ENCODE measurements at places on chromosomes 7 and 10. TPM values are rescaled to one million over a fixed set of nuclear protein-coding genes. Genes with fewer than 3 reads are reported as not detected.

Gene ABI1
- 67.5 TPM for total RNA-seq

Gene LRRTM3
- total RNA-seq, result not detected

Gene ARHGAP12
- 39.0 TPM for total RNA-seq

Gene CALHM3
- total RNA-seq, result not detected

Gene BUD31
- total RNA-seq, result 73.4 TPM

Gene ACBD7
- 0.33 TPM for total RNA-seq

GRCh38 chr10:99966306-99966705 lies 43.4 kb downstream of the DNMBP start:
- peaks cover 15% of the 10 kb centered on the region for H3K4me1 ChIP-seq
- H3K27me3 ChIP-seq, result no peaks in the 10 kb centered on the region
- H3K4me3 ChIP-seq, result no peak overlapping the region
- H3K27ac ChIP-seq, result peak overlapping the region; percentile 45
- H3K36me3 ChIP-seq, result peaks cover 18% of the 10 kb centered on the region

GRCh38 chr7:26673271-26673670 lies 191.1 kb downstream of the SKAP2 start:
- H3K36me3 ChIP-seq, result no peaks in the 10 kb centered on the region
- peaks cover 6% of the 10 kb centered on the region for H3K4me1 ChIP-seq
- no peaks in the 10 kb centered on the region for H3K27me3 ChIP-seq
- H3K27ac ChIP-seq, result no peak overlapping the region
- no peak for DNase-seq
- no peak overlapping the region for H3K4me3 ChIP-seq

GRCh38 chr7:12174931-12175330 lies 36.2 kb upstream of the TMEM106B start:
- H3K27me3 ChIP-seq, result no peaks in the 10 kb centered on the region
- no peak overlapping the region for H3K27ac ChIP-seq
- H3K4me1 ChIP-seq, result no peaks in the 10 kb centered on the region
- no peak overlapping the region for H3K4me3 ChIP-seq
- H3K36me3 ChIP-seq, result no peaks in the 10 kb centered on the region

GRCh38 chr10:114869520-114869892 lies 47.9 kb downstream of the FHIP2A start:
- H3K27me3 ChIP-seq, result no peaks in the 10 kb centered on the region
- peaks cover 4% of the 10 kb centered on the region for H3K4me1 ChIP-seq
- H3K4me3 ChIP-seq, result no peak overlapping the region
- H3K36me3 ChIP-seq, result peaks cover 9% of the 10 kb centered on the region
- H3K27ac ChIP-seq, result no peak overlapping the region
- DNase-seq, result no peak

DNA sequence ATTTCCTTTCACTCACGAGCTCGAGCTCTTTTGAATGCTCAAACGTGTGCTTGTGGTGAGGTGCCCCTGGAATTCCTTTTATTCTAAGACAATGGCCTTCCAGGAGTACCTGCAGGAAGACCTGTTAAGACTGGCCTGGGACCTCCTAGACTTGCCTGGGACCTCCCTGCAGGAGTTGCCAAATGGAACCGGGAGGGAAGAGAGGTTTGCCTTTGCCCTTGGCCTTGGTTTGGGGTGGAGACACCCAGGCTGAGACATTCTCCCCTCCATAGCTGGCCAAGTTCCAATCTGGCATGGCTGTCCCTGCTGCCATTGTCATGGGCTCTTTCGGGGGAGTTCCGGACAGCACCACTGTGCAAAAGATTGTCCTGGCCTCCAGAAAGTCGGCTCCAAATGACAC lies 39.7 kb downstream of the DNAJB12 start:
- peaks cover 6% of the 10 kb centered on the region for H3K27me3 ChIP-seq
- H3K36me3 ChIP-seq, result no peaks in the 10 kb centered on the region
- no peak for DNase-seq
- H3K27ac ChIP-seq, result no peak overlapping the region
- no peak overlapping the region for H3K4me3 ChIP-seq

DNA sequence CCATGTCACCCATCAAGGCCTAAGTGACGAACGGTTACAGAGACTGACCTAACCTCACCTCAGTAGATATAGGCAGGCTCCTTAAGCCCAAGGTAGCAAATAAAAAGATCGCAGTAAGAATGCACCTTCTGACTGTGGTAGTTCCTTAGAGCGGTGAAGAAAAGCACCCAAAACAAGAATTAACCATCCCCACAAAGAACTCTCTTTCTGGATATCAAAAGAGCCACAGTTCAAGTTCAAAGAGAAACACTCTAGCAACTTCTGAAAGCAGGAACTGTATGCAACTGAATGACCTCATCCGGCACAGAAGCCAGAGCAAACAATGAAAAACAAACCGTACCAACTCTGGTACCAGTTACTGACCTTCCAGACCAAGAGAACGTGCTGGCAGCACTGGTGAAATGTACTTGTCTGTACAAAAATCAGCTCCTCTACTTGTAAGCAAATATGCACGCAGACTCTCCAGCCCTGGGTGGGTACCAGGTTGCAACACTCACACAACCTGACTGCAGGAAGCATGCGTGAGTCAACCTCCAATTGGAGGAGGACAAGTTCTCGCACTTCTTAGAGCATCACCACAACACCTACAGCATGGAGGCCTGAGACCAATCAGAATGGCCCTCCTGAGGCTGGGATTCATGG lies 202.7 kb downstream of the FAM107B start:
- H3K27me3 ChIP-seq, result peaks cover 7% of the 10 kb centered on the region
- peaks cover 65% of the 10 kb centered on the region for H3K4me1 ChIP-seq
- H3K4me3 ChIP-seq, result peak overlapping the region; percentile 47
- H3K36me3 ChIP-seq, result peaks cover 29% of the 10 kb centered on the region
- DNase-seq, result no peak

DNA sequence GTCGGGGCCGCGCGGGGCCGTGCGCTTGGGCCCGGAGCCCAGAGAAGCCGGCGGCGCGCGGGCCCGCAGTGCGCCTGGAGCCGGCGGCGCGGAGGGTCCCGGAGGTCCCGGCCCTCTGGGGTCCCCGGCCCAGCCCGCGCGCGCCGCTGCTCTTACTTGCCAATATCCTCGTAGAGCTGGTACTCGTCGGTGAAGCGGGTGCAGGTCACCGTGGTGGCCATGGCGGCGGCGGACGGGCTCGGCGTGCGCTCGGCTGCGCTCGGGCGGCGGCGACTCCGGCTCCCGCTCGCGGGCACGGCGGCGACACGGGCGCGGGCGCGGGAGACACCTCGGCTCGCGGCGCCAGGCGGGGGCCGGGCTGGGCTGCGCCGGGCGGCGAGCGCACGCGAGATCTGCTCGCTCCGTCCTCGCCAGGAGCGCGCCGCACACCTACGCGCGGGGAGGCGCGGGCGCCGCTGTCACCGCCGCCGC lies at the start of gene CAMK2B:
TSS of gene CAMK2B (minus strand) at position 394 of the 471 bp plus-strand sequence. CDS start at position 221, 173 bp downstream.
- H3K4me3 ChIP-seq, result peak within 1 kb of the TSS; percentile 91
- H3K4me1 ChIP-seq, result peaks cover 11% of the 10 kb centered on the region
- H3K27me3 ChIP-seq, result peaks cover 19% of the 10 kb centered on the region
- no peaks in the 10 kb centered on the region for H3K36me3 ChIP-seq
- DNase-seq, result no peak
- H3K27ac ChIP-seq, result no peak within 1 kb of the TSS

DNA sequence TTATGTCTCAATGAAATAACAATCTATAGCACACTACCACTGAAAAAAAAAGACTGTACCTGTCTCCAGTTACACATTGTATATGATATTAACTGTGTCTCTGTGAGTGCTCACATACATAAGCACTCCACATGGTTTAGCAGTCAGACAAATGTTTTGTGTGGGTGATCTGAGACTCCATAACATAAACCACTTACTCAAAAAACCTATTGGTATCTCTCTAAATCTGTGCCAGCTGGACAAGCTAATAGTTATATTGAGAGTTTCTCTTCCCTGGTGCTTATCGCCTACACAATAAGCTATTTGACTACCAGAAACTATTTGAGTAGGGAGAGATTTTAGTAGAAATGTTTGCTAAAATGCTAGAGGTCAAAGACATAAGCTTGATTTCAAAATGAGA lies 190.1 kb upstream of the AGR3 start:
- no peaks in the 10 kb centered on the region for H3K4me1 ChIP-seq
- H3K4me3 ChIP-seq, result no peak overlapping the region
- H3K36me3 ChIP-seq, result no peaks in the 10 kb centered on the region
- H3K27me3 ChIP-seq, result no peaks in the 10 kb centered on the region
- H3K27ac ChIP-seq, result no peak overlapping the region

DNA sequence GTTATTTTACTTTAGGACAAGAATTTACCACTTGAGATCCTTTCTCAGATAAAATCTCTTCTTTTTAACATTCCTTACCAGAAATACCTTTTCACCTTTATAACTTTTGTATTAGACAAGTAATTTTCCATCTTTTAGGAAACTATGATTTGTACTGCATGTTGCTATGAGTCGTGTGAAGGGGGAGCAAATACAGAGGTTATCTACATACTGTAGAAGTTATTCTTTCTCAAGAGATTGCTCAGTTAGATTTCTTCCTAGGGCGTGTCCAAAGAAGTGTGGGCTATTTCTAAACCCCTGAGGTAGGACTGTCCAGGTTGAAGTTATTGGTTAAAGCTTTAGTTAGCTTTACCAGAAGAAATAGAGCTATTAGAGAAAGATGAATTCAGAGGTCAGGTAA lies 30.2 kb upstream of the ARHGAP12 start:
- no peak overlapping the region for H3K27ac ChIP-seq
- no peak for DNase-seq
- no peak overlapping the region for H3K4me3 ChIP-seq
- H3K4me1 ChIP-seq, result peaks cover 11% of the 10 kb centered on the region

DNA sequence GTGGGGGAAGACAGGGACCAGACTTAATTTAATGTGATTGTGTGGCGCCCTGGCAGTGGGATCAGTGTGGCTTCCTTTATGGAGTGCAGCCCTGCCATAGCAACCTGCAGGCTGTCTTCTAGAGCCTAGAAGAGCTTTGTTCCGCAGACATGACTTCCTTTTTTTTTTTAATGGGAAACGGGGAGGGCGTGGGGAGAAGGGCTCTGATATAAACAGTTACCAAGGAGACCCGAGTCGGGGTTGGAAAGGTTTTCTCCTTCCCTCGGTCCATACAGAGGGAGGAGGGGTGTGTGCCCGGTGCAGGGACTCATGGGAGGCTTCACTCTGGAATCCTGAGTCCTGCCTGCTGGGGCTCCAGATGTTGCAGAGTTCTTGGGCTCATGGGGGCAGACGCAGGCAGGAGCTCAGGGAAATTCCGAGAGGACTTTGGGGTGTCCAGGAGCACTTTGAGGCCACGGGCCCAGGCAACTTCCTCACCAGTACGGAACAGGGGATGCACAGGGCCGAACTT lies 26.9 kb downstream of the TMEM120A start:
- peaks cover 26% of the 10 kb centered on the region for H3K4me1 ChIP-seq
- peaks cover 9% of the 10 kb centered on the region for H3K36me3 ChIP-seq
- H3K27me3 ChIP-seq, result peaks cover 7% of the 10 kb centered on the region
- peak; percentile 28 for DNase-seq
- no peak overlapping the region for H3K4me3 ChIP-seq

GRCh38 chr10:132560241-132560731 lies 22.7 kb downstream of the INPP5A start:
- H3K4me1 ChIP-seq, result peaks cover 7% of the 10 kb centered on the region
- H3K4me3 ChIP-seq, result no peak overlapping the region
- H3K27me3 ChIP-seq, result peaks cover 6% of the 10 kb centered on the region

GRCh38 chr7:83547526-83547925 lies 101.4 kb downstream of the SEMA3E start:
- DNase-seq, result no peak
- H3K4me1 ChIP-seq, result peaks cover 9% of the 10 kb centered on the region
- H3K36me3 ChIP-seq, result no peaks in the 10 kb centered on the region

GRCh38 chr7:15504351-15504750 lies 57.5 kb downstream of the AGMO start:
- H3K4me3 ChIP-seq, result no peak overlapping the region
- no peaks in the 10 kb centered on the region for H3K4me1 ChIP-seq
- no peak for DNase-seq
- H3K27me3 ChIP-seq, result no peaks in the 10 kb centered on the region

Measured in endothelial cell (in vitro differentiated cells).